ENCODE measurements at places on chromosomes 7 and 10. TPM values are rescaled to one million over a fixed set of nuclear protein-coding genes. Genes with fewer than 3 reads are reported as not detected.

DNA sequence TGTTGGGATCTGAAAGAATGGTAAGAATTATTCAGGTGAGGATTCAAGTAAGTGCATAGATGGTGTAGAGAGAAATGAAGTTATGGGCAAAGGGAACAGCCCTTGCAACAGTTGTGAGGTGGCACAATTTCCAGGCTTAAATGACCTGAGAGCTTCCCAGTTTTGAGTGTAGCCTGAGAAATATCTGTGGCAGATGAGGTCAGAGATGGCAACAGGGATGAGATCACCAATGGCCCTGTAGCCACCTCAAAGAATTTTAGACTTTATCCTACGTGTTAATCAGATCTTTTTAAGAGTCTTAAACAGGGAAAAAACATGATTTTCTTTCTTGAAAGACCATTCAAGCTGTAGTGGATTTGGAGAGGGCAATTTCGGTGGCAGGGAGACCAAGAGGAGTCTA, 1.9 kb upstream of the NRF1 start:
- no peak for DNase-seq

Gene GIMAP7
- 16.9 TPM for total RNA-seq

Gene CXCL12
- total RNA-seq = 74.3 TPM

GRCh38 chr7:83798489-83798888, 149.6 kb upstream of the SEMA3E start:
- DNase-seq = no peak

GRCh38 chr10:98980353-98980752, 255.3 kb downstream of the HPSE2 start:
- no peak for DNase-seq

DNA sequence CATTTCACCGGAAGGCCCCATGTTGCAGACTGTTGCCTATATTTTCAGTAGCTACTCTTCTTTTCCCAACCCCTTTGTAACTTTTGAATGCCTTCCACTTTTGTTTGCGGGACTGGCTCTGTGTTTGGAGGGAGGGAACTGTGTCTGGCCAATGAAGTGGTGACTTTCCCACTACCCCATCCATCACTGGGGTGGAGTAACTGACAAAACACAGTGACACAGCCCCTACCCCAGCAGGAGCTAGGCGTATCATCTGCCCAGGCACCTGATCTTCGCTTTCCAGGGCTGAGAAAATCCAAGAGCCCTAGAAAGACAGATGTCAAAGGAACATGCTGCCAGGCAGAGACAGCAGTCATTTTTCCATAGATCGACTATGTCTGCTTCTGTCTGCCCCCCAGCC, 710.6 kb upstream of the CELF2 start:
- no peak for DNase-seq

Gene PDE1C
- total RNA-seq = 2.4 TPM

Gene PEX1
- total RNA-seq = 15.9 TPM

Gene GALNT17
- total RNA-seq = 1.7 TPM

Gene NUTM2B
- total RNA-seq = 2.4 TPM

DNA sequence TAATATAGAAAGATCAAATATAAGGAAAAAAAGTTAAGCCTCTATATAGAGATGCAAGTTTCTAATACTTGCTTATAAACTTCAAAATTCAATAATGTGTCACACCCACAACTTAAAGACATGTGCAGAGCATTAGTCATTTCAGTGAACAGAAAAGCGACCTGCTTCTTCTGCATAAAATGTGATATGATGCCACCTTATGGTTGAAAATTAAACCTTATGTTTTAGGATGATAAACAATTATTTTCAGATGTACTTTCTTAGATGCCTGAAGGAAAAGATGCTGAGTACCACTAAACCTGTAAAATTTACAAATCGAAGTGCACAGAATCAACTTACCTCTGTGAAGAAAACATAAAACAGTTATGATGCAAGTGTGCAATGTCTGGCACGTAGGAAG, 96.0 kb downstream of the MTERF1 start:
- no peak for DNase-seq

- no peak for DNase-seq
These were observed 66.5 kb upstream of the PRKG1 start for GRCh38 chr10:51007781-51008180.

DNA sequence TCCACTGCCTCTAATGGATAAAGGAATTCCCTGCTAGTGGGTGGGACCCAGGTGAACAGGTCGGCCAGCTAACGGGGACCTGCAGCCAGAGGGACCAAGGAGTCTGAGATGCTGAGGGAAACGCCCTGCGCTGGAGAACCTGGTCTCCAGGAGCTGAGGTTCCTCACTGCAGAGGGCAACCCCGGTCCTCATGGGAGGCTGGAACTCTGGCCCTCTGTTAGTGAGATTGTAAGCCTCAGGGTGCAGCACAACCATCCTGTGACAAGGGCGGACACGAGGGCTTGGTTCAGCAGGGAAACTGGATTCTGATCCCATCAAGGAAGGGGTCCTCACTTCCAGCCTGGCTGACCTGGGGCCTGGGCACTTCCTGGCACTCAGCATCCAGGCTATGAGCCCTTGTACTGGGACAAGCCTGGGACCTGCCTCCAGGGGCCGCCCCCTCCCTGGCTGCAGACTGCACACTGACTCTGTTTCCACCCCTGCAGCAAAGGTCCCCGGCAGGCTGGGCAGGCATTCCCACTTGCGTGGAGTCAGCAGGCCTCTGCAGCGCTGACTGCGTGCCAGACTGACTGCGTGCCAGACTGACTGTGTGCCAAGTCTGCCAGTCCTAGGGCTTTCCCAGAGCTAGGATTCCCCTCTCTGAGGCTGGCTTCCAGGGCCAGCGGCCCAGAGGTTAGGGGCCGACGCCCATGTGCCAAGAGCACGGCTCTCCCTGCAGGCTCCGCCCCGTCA, 143.2 kb downstream of the MAPK8 start:
- DNase-seq = no peak

DNA sequence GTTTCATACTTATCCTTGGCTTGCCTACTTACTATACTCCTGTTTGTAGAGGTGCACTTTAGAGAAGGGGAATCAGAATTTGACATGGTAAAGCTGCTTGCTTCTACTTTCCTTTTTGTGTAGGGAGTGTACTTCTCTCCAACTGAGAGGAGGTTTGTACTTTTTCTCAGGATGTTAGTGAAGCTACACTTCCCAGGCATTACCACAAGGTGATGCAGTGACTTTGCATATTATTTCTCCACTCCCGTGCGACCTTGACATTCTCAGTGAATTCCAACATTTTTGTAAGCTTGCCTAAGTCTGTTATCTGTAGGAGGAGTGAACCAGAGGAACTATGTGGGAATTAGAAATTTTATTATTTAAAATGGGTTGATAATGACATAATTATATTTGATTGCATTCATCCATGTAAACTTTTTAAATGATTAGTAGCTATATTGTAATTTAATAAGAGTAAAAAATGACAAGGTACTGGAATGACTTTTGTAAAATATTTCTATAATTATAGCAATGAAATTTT, 5.2 kb downstream of the TAX1BP1 start:
- DNase-seq = no peak

GRCh38 chr7:16652888-16653287, 6.9 kb downstream of the BZW2 start:
- DNase-seq = peak; percentile 38

GRCh38 chr7:131061158-131061557, 266.5 kb upstream of the MKLN1 start:
- DNase-seq = no peak

DNA sequence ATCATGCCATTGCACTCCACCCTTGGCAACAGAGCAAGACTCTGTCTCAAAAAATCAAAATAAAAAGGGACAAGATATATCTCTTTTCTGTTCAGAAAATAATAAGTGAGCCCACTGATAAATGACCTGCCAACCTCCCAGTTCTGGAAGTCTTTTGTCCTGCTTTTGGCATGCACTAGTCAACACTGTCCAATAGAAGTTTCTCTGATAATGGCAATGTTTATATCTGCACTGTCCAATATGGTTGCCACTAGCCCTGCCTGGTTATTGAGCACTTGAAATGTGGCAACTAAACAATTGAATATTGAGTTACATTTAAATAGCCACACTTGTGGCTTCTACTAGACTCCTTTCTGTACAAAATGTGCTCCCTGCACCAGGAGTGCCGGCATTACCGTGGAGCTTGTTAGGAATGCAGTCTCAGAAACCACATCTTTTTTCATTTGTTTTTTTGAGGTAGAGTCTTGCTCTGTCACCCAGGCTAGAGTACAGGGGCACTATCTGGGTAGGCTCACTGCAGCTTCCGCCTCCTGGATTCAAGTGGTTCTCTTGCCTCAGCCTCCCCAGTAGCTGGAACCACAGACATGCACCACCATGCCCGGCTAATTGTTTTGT, 229.7 kb downstream of the CACNB2 start:
- no peak for DNase-seq

DNA sequence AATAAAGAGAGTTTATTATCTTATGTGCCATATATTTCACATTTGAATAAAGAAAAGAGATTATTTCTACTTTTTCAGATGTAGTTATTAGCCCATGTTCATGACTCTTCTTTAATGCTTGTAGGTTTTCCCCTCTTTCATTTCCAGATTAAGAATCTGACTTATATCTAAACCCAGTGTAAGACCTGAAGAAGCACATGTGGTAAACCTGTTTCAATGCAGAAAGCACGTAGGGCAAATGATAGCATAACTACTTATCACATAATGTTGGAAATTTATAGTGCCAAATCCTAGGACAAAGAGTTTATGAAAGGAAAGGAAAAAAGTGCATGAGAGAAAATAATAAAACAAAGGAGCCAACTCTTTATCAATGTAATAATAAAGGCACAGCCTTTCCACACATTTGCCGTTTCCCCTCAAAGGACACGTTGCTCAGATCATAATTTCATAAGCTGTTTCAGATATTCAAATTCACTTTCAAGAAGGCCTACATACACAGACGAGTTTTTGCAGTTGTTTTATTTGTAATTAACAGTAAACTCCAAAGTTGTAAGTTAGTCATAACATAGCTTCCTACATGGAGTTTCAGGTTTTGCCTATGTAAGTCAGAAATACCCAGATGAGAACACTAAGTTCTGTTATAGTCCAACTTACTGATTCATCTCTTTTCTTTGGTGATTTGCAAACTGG, 88.8 kb upstream of the MDFIC start:
- no peak for DNase-seq

DNA sequence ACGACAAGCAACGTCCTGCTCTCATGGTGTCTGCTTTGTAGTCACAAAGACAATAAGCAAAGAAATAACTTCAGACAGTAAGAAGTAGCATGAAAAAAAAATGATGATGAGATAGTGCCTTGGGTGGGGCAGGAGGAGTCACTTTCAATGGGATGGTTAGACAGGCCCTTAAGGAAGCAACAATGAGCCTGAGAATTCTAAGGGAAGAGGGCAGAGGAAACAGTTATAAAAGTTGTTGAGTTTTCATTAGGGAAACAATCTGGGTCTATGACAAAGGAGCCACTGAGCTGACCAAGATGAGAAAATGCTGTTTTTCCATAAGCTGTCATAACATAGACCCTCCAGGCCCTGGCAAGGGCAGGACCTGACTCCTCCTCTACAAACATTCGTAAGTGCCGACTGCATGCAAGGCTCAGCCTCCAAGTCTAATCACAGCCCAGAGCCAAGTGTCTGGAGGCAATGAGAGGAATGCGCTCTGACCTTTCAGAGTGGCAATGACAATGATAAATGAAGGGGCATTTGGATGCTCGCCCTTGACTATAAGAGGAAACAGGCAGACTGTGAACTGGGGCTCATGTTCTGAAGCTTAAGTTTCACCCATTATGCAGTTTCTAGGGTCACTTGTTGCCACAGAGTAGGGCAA, 43.7 kb downstream of the PPP1R3C start:
- peak; percentile 74 for DNase-seq

- DNase-seq = peak; percentile 78
These were observed 31.8 kb upstream of the VCL start for GRCh38 chr10:73965890-73966768.

DNA sequence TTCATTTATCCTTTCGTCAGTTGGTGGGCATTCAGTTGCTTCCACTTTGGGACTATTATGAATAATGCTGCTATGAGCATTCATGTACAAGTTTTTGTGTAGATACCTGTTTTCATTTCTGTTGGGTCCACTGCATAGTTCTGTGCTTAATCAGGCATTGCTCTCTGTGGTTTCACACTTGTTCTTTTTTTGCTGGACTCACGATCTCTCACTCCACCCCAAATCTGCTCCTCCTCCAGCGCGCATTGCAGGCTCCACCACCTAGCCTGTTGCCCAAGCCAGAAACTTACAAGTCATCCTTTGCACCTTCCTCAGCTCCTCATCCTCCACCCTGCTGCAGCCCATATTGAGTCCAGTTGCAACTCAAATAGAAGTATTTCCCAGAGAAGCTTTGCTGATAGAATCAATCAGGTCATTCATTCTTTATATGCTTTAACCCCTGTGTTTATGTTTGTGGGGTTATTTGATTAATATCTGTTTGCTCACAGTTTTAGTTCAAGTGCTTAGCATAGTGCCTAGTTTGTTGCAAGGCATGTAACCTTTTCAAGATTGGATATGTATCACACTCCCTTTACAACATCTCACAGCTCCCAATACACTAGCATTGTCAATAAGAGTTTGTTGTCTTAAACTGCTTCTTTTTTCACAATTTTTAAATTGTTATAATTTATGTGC, 16.6 kb upstream of the AFAP1L2 start:
- DNase-seq = no peak

DNA sequence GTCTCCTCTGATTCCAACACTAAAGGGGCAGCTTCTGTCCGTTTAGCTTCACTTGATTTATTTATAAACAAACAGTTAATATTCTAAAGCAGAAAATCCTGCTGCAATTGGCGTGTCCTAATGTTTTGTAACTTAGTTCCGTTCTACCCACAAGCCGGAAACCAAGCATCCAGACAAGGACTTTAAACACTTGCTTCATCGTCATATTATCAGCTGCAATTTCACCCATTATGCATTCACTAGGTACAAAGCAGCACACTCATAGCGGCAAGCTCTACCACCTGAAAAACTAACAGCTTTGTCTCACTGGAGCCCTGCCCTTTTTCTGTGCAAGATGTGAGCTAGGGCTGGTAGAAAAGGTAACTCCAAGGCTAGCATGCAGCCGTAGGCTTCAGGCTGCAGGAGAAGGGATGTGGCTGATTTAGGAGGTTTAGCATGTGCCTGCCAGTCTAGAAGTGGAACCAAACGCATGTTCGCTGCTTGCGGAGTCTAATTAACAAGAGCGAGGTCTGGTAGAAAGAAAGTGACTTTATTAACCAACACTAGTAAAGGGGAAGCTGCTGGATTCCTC, 43.7 kb upstream of the BPGM start:
- DNase-seq = peak; percentile 17

Gene OR2A5
- total RNA-seq = not detected

Gene MGAM2
- 2.6 TPM for total RNA-seq

Gene GARIN1A
- total RNA-seq = 2.6 TPM

DNA sequence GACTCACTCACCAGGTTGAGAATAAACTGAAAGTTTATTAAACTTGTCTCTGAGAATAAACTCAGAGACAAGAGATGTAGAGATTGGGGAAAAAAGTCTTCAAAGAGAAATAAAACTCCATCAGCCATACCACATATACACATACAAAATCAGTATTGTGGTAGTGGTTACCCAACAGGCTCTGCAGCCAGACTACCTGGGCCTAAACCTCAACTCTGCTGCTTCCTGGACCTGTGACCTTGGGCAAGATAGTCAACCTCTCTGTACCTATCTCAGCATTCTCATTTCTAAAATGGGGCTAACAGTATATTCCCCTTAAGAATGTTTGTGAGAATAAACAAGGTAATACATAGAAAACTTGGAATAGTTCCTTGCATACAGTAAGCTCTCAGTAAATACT, 15.3 kb downstream of the TPK1 start:
- no peak for DNase-seq

GRCh38 chr10:72927485-72927884, 27.1 kb downstream of the PLA2G12B start:
- no peak for DNase-seq

GRCh38 chr7:120988591-120989256, at the start of gene CPED1:
CPED1 (plus strand) TSS chr7:120988711; CDS start chr7:120989622, 911 bp downstream.
- peak; percentile 74 for DNase-seq

All from mucosa of gallbladder (tissue), 1 donor.